HCT116 (cell line): ENCODE measurements at places on chromosomes 6 and 20. TPM values are rescaled to one million over a fixed set of nuclear protein-coding genes. Genes with fewer than 3 reads are reported as not detected.

The BTNL2 gene
- total RNA-seq = not detected

The TP53TG5 gene
- total RNA-seq = 0.76 TPM

The LZTS3 gene
- total RNA-seq = 5.2 TPM

The RAET1L gene
- 1.5 TPM for total RNA-seq

The TMEM217 gene
- 0.98 TPM for total RNA-seq

The NRSN2 gene
- total RNA-seq = 1.9 TPM

The PTK7 gene
- total RNA-seq = 105 TPM

The ZNF165 gene
- total RNA-seq = 11.2 TPM

The AKAP12 gene
- 1,220 TPM for total RNA-seq

The SLC32A1 gene
- not detected for total RNA-seq

The RAB44 gene
- total RNA-seq = 0.05 TPM

The ADGRB3 gene
- total RNA-seq = not detected

The SMLR1 gene
- total RNA-seq = not detected

The TUBB2B gene
- 0.86 TPM for total RNA-seq

The CLDN20 gene
- not detected for total RNA-seq

The TRIM40 gene
- total RNA-seq = not detected

The UBD gene
- not detected for total RNA-seq

The FAXC gene
- total RNA-seq = 4.7 TPM

The SPAG4 gene
- 6.2 TPM for total RNA-seq

The RIPPLY2 gene
- total RNA-seq = not detected

The OSER1 gene
- 28.4 TPM for total RNA-seq

The TPX2 gene
- total RNA-seq = 163 TPM

The PNISR gene
- 97.1 TPM for total RNA-seq

The BPIFB2 gene
- total RNA-seq = 0.15 TPM

The EYA2 gene
- not detected for total RNA-seq

The SLC17A1 gene
- total RNA-seq = not detected

The CTCFL gene
- total RNA-seq = 0.34 TPM

The TNFRSF6B gene
- total RNA-seq = 147 TPM

The PPP1R14C gene
- 7.8 TPM for total RNA-seq

The HLA-DOA gene
- total RNA-seq = 0.39 TPM

The MACROD2 gene
- 3.7 TPM for total RNA-seq

The NRSN1 gene
- not detected for total RNA-seq

The OPRL1 gene
- total RNA-seq = 1.6 TPM

The PCK1 gene
- 0.49 TPM for total RNA-seq

The SLC22A2 gene
- not detected for total RNA-seq

The CALHM6 gene
- not detected for total RNA-seq

The RHAG gene
- total RNA-seq = 0.57 TPM

The SOX12 gene
- 40.4 TPM for total RNA-seq

The EYS gene
- total RNA-seq = not detected

The GRM1 gene
- total RNA-seq = not detected

The HS3ST5 gene
- not detected for total RNA-seq
